AG08395 (cell line): ENCODE measurements at places on chromosomes 6 and 20.

GRCh38 chr6:16473184-16473907, 235.0 kb downstream of the GMPR start:
- no peak for DNase-seq

- no peak for DNase-seq
Observed at GRCh38 chr6:28203201-28203600, 21.9 kb upstream of the ZSCAN9 start.

- DNase-seq = no peak
Observed at GRCh38 chr6:156449128-156449527, 328.1 kb upstream of the ARID1B start.

- no peak for DNase-seq
Observed at GRCh38 chr6:155287762-155288161, 23.9 kb downstream of the CLDN20 start.

- no peak for DNase-seq
Observed at GRCh38 chr6:135224037-135224647, 43.0 kb downstream of the MYB start.

GRCh38 chr6:112225691-112226090, 28.7 kb downstream of the LAMA4 start:
- peak; percentile 34 for DNase-seq

DNA sequence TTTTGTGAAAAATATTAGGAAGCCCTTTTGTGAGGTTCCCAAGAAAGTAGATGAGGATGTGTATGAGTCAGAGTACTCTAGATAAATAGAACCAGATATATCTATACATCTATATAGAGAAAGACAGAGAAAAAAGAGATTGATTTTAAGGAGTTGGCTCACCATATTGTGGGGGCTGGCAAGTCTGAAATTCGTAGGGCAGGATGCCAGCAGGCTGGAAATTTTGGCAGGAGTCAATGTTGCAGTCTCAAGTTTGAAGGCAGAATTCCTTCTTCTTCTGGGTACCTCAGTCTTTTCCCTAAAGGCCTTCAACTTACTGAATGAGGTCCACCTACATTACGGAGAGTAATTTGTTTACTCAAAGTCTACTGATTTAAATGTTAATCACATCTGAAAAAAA, 65.3 kb upstream of the SAMD3 start:
- DNase-seq = no peak

DNA sequence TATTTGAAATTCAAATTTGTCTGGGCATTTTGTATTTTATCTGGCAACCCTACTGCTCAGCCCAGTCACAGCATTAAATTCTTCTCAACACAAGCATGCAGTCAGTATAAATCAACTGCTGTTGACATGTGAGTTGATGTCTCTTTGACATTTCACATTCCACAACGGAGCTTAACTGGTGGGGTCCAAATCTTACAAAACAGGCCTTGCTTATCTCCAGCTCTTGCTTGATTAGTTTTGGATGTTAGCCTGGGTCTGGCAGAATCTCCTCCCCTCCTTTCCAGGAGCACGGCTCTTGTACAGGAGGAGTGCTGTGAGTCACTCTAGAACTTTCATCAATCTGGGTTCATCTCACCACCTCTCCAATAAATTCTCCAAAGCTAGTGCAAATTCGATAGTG, 80.8 kb upstream of the PHACTR1 start:
- no peak for DNase-seq

DNA sequence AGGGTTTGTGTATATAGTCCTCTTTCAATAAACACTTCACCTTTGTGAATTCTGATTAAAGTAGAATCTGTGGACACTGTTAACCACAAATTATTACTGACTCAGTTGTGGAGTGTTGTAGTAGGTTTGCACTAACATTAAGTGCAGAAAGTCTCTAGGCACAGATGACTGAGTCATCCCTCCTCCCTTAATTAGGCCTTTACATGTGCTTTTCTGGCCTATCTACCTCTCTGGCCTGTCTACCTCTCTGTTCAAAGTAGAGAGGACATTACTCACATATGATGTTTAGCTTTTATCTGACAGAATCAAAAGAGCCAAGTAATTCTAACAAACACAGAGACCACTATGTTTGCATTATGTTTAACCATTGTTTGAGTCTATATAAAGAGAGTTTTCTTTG, 783.0 kb downstream of the TENT5A start:
- no peak for DNase-seq

DNA sequence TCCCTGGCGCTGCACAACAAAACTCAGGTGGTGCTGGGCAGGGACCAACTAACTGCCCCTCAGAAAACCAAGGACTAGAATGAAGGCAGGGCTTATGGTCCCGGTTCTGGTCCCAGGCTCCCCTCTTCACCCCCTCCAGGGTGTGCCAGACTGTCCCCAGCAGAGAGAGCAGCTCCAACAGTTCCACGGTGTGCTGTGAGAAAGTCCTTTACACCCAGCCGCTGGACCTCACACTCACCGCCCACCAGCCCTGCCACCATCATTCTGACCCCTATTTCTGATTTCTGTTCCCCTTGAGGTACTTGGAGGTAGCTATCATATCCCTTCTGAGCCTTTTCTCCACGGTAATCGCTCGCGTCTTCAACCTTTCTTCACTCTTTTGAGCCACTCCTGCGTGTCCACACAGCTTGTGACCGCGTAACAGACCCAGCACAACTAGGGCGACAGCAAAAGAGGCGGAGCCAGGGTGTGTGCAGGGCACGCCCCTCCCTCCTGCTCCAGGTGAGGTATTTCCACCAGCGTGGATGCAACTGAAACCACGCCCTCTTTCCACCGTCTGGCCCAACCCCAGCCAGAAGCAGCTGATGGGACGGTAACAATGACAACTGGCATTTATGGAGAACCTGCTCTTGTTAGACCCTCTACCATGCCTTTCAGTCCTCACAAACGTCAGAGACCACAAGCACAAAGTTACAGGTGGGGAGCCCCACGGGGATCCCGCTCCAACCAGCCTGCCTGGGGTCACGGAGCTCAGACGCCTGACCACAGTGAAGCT, 2.3 kb downstream of the PXDC1 start:
- no peak for DNase-seq

DNA sequence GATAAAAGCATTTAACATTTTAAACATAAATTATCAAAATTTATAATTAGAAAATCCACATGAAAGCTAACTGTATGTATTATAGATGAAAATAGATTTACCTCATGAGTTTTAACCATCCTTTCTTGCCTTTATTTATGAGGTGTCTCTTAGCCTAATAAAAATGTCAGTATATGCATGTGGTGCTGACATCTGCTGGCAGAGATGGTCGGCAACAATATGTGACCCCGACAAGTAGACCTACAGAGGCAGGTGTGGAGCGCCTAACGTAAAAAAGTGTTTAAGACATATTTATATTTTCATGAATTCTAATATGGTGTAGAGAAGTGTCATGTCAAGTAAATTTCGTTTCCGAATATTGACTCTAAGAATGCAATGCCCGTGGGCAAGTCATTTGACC, 149.0 kb upstream of the FUT9 start:
- DNase-seq = no peak

GRCh38 chr6:112485120-112485826, 138.1 kb downstream of the RFPL4B start:
- DNase-seq = no peak

- peak; percentile 31 for DNase-seq
Observed at GRCh38 chr6:170480050-170480692, 72.9 kb downstream of the PSMB1 start.

DNA sequence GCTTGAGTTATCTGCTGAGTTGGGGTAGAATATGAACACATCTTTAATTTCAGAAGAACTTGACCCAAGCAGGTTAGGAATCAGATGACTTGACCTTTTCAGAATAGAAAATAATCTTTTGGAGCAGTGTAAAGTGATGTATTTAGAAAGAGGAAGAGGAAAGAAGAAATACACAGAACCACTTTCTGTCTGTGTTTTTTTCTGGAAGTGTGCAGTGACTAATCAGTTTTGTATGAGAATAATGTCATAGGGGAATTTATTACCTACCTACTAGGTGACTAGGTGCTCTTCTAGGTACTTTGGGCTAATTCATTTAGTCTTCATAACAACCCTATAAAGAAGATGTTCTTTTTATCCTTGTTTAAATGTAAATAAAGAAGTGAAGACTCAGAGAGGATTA, 3.0 kb downstream of the PPP1R14C start:
- no peak for DNase-seq
